Stimulated activated CD4-positive, alpha-beta T cell treated with anti-CD3 and anti-CD28 coated beads, Interleukin-15, amount 100 ng/mL, for 1 hour (primary cell): ENCODE measurements at places on chromosomes 7 and 10.

- DNase-seq = no peak
Observed at GRCh38 chr10:34844448-34844847, 29.4 kb upstream of the PARD3 start.

DNA sequence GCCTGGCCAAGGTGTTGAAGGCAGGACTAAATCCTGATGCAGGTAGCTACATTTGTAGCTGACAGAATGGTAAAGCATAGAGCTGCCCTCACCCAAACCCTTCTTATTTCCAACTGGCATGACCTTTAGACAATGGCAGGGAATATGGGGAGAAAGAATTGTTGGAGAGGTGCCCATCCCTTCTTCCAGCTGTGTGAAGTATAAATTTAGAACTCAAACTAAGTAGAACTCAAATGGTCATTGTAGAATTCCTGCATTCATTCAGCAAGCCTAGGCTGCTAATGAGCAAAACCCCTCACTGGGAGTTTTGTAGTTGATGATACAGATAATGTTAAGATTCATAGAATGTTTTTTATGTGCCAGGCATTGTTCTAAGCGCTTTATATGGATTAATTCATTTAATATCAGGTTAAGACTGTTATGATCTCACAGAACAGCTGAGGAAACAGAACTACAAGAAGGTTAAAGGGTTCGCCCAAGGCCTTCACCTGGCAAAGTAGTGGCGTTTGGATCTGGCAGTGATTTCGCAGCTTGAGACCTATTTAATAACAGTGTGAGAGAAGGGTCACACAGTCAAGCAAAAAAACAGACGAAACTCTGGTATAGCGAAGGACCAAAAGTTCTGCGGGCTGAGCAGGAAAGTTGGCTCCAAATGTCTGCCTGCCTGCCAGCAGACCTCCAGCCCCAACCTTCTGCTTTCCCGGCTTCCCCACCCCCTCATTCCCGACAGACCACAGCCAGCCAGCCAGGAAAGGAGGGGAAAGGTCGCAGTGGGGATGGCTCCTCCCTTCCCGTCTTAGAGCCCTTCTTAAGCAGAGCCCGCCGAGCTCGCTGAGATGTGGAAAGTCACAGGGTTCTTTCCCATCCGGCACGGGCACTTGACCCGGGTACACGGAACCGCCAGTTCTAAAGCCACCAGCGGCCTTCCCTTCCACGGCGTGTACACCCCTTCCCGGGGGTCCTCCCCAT is 1.6 kb upstream of the HILPDA start:
- DNase-seq = no peak

GRCh38 chr10:94251568-94251967 is 111.2 kb downstream of the NOC3L start:
- DNase-seq = no peak

DNA sequence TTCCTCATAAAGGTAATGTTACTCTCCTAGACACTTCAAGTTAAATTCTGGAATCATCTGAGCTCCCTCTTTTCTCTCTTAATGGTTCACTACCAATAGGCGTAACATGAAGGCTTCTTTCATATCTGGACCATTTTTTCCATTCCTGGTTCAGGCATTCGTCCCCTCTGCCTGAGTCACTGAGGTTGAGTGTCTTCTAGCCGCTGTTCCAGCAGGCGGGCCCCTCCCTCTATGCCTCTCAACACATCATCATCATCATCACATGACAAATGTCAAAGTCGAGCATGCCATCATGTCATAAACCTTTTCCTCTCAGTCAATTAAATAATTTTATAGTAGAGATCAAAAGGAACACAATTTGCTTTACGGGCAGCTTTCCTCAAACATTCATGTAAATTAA is 168.9 kb upstream of the ASAH2 start:
- no peak for DNase-seq

- DNase-seq = no peak
Observed at GRCh38 chr10:96613576-96613975, 26.8 kb upstream of the TM9SF3 start.

- no peak for DNase-seq
Observed at GRCh38 chr7:114104035-114104434, 185.2 kb upstream of the PPP1R3A start.
